ENCODE measurements at places on chromosomes 2 and 18.
A peak's percentile ranks its signal among the peaks of the same experiment; 100 is the strongest.

DNA sequence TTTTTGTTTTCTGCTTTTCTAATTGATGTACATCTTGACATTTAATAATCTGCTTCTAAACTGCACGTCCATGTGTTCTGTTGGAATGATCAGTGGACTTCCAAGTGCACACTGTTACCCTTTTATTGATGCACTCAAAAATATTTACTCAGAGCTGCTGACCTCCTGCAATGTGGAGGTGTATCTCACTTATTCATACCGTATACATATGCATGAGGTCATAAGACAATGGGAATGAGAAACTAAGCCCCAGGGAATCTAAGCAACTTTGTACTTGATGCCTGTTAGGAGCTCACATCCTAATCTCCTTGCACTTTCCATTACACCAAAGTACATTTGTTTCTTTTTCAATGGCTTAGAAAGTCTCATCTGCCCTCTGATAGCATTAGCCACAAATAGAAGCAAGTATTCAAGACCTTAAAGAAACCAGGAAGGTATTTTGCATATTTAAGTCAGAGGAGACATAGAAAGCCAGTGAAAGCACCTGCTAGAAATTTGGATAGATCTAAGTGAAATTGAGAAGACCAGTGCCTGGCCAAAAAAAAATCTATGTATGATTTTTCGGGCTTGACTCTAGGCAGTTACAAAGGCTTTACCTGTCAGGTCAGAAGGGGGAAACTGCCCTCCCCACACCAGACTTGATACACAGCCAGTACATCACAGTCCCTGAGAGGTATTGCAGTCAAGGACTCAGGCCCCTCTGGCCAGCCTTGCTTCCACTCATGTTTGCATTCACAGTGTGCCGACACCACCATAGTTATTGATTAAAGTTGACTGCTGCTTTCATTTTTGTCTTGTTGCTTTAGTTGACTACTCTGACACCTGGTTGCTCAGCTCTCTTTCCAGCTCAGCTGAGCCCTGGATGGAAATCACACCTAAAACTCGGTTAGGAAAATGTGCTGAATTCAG is 391.7 kb upstream of the CYRIA start:
- no peak for DNase-seq

- DNase-seq = peak; percentile 41
These were observed 4.6 kb downstream of the B3GNT7 start for GRCh38 chr2:231399853-231400680.

- DNase-seq = no peak
These were observed 752 bp downstream of the ASTL start for GRCh38 chr2:96137321-96138178.

- no peak for DNase-seq
These were observed 83.2 kb upstream of the SPATS2L start for GRCh38 chr2:200223205-200223784.

- DNase-seq = peak; percentile 64
These were observed at the start of gene HNMT for GRCh38 chr2:137964066-137964858. Gene HNMT, plus strand, starts transcription at chr2:137964473. Its CDS starts 19 bp downstream, at chr2:137964492.

- DNase-seq = peak; percentile 57
These were observed 348.8 kb downstream of the METTL4 start for GRCh38 chr18:2222270-2223185.

- no peak for DNase-seq
These were observed 329.9 kb downstream of the DLGAP1 start for GRCh38 chr18:4125224-4125623.

- no peak for DNase-seq
These were observed 20.9 kb upstream of the SMAD4 start for GRCh38 chr18:51009072-51009471.

GRCh38 chr18:49500201-49500921 is 13.3 kb upstream of the C18orf32 start:
- no peak for DNase-seq

DNA sequence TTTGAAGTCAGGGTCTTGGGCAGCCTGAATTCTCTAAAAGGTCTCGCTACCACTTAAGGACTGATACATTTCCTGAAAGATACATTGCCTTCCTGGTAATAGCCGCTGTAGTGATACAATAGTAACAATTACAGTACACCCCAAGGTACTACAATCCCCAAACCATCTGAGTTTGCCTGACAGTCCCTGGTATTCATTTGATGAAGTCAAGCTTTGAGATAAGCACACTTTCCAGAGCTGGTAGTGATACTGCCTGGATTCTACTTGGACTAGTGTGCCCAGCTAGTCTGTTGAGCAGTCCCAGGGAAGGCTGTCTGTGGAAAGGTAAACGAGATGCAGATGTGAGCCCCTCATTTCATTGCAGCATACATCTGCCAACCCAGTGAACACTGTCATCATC is 24.4 kb upstream of the ITGB6 start:
- DNase-seq = no peak

- DNase-seq = no peak
These were observed 20.3 kb downstream of the TUBB6 start for GRCh38 chr18:12328179-12328823.

DNA sequence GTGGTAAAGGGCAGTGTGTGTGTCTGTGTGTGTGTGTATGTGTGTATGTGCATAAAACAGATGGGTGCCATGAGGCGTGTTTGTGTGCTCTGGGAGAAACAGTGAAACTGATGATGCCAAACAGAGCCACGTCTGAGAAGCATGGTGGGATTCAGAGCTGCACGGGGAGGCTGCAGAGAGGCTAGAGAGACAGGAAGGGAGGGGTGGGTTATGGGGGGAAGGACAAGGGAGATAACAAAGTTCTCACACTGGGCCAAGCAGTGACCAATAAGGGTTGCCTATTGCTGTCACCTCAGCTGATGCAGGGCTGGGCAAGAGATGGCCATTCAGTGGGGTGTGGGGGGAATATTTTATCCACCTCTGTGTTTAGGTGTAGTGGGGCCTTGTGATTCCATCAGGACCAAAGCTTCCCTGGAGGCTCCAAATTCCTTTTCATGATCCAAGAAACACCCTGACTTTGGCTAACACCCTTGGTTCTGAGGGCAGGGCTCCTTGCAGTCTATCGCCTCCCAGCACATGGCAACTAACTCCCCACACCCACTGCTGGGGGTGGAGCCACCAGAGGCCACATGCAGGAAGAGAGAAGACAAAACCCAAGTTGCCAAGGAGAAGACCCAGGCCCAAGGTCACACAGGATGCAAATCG is 54.2 kb upstream of the POMC start:
- DNase-seq = no peak

- peak; percentile 63 for DNase-seq
These were observed at the start of gene TACR1 for GRCh38 chr2:75199428-75200011. Gene TACR1, minus strand, starts transcription at chr2:75199520. Its CDS starts 586 bp downstream, at chr2:75198934.

GRCh38 chr2:201128933-201129505 is 13.1 kb downstream of the CFLAR start:
- DNase-seq = peak; percentile 64

DNA sequence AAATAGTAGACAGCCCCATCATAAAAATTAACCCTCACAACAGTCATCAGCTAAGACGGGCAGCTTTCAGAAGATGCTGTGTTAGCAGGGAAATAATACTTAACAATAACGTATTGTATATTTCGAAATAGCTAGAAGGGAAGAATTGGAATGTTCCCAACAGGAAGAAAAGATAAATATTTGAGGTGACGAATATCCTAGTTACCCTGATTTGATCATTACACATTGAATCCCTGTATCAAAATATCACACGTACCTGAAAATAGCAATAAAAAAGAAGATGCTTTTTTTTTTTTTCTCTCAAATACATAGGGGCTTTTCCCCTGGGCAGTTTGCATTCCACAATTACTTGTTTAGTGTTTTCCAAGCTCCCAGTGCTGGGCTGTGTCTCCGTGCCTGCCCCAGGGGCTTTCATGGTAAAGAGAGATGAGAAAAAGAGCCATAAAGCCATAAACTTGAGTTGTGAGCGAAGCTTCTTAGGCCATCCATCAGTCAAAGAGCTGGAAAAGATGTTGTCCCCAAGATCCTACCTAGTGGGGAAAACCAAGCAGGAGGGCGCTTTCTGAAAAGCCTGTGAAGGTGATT is 183.0 kb upstream of the REV1 start:
- DNase-seq = no peak

DNA sequence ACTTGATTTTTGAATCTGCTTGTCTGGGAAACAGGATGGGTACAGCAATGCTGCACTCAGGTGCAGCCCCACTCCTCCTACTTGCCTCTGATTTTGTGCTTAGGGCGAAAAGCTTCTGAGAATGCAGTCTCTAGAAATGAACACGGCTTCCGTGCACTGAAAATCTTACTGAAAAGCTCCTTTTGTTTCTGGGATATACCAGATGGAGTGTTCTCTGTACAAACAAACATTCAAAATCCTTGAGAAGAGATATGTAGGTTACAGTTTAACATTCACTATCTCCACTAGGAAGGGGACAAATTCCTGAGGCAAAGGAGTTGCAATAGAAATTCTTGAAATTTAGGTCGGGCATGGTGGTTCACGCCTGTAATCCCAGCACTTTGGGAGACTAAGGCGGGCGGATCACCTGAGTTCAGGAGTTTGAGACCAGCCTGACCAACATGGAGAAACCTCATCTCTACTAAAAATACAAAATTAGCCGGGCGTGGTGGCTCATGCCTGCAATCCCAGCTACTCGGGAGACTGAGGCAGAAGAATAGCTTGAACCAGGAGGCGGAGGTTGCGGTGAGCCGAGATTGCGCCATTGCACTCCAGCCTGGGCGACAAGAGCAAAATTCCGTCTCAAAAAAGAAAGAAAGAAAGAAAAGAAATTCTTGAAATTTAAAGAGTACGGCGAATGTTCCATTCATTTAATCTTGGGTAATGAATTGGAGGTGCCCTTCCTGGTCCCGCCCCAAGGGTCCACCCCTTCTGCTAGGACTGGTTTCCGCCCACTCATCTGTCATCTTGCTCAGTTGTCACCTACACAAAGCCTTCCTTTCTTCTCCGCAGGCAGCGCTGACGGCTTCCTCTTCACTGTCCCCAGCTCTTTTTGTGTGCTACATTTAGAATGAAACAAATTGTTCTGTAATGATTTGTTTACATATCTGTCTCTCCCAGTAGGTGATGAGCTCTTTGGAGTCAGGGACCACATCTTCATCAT is 92.4 kb downstream of the SOCS6 start:
- peak; percentile 90 for DNase-seq

DNA sequence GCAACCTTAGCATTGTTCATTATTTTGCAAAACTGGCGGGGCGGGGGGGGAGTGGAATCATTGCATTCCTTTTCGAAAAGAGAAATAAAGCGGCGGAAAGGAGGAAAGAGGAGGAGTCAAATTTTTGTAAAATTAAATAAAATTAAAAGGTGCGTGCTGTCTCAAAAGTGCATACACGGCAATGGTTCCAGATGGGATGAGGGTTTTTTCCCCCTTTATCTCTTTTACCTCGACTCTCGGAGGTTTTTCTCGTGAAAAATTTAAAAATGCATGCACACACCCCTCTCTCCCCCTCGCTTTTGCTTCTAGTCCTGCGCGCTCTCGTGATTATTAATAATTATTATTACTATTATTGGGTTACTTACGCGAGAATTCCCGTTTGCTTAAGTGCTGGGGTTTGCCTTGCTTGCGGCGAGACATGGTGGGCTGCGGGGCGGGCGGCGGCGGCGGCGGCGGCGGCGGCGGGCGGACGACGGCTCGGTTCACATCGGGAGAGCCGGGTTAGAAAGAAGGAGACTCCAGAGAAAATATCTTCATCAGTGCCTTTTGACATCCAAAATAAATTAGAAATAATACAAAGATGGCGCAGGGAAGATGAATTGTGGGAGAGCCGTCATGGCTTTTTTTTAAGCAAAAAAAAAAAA is 481 bp downstream of the BCL11A start:
- no peak for DNase-seq

DNA sequence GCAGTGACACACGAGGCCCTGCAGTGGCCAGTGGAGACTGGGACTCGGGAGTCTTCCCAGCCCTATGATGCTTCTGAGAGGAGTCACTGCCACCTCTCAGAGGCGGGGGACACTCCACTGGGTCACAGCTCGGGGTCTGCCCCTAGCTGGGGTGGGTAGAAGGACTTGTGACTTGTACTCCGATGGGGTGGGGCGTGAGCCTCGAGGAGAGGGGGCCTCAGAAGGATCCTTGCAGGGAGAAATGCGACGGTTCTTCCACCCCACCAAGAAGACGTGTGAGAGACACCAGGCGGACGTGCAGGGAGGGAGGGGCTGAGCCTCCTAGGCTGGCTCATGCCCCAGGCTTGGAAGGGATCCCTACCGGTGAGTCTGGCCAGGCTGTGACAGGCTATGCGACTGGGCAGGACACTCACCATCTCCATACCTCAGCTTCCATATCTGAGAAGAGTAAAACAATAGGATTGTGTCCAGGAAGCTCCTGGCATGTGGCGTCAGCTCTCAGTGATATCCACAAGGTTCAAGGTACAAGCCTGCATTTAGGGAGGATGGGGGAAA is 11.1 kb upstream of the OTOS start:
- DNase-seq = no peak

DNA sequence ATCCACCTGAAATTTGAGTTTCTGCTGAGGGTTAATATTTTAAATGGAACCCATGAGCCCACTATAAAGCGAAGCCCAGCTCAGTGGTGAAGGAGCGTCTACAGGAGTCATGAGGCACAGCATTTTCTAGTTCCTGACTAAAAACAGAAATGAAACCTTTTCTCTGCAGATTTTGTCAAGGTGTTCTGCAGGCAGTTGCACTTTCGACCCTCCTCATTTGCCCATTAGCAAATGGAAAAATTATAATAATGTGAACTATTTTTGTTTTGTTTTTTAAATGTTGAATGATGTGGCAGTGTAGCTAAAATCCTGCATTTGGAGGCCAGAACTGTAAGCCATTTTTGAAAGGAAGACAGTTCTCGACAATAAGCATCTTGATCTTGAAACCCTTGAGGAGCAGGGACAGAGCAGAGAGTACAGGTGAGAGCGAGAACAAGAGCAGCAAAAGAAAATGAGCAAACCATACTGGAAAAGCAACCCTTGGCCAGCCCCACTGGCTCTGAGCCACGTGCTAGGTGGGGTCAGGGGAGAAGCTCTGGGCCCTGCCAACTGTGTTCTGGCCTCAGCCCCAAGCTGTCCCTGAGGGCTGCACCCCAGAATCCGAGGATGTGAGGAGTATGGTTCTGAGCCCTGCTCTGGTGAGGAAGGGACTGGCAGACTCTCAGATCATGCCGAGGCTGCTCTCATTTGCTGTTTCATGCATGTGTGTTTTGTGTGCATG is 26.4 kb upstream of the COPS8 start:
- no peak for DNase-seq

- DNase-seq = no peak
These were observed 60.5 kb upstream of the PELI1 start for GRCh38 chr2:64204703-64205102.

GRCh38 chr18:74196220-74197119 is 48.1 kb downstream of the TIMM21 start:
- DNase-seq = peak; percentile 28

GRCh38 chr2:103734911-103735310 is 973.1 kb downstream of the TMEM182 start:
- no peak for DNase-seq

DNA sequence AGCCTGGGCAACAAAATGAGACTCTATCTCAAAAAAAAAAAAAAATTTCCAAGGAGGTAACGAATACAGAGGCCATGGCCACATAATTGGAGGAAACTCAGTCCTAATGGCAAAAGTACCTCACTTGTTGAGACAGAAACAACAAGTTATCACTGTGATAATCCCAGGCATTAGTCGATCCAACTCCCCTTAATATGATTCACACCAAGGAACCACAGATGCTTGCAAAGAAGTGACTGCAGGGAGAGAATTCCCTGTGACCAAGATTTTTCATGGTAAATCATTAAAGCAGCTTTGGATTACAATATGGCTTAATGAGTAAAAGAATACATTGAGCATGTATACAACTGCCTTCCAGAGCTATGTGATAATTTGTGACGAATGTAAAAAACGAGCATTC is 80.4 kb upstream of the RNU4ATAC start:
- no peak for DNase-seq

Data from left colon (tissue), 2 donors.